NCI-H2107 (cell line): ENCODE measurements at places on chromosomes 7 and 10.

DNA sequence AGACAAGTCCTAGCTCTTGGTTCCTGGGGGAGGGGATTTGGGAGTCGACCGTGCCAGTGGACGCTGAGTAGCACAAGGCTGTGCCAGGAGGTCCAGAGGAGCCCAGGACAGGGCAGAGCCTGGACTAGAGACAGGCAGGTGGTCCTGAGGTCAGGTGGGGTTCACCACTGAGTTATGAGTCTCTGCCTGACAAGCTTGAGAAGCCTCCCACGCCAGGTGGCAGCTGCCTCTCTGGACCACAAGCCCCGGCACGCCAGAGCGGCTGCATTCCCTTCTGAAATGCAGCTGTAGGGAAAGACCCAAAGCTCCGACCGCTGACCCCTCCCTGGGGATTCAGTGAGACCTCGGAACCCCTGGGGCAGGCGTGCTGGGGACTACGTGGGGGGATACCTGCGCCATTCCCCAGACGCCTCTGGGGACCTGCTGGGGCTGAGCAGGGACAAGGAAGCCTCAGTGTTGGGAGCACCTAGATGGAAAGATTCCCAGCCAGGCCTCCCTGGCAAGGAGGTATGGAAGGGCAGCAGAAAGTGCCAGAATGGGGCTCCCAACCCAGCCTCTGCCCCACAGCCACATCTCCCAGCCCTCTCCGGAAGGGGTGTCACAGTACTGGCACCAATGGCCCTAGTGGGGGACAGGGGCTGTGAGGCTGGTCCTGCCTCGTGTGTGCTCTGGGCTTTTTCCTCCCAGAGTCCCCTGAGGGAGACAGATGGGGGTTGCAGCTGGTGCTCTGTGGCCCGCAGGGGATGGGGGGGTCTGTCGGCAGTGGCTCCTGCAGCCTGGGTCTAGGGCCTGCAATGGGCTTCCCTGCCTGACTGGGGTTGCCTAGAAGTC lies 29.0 kb downstream of the PDGFA start:
- no peak for DNase-seq

DNA sequence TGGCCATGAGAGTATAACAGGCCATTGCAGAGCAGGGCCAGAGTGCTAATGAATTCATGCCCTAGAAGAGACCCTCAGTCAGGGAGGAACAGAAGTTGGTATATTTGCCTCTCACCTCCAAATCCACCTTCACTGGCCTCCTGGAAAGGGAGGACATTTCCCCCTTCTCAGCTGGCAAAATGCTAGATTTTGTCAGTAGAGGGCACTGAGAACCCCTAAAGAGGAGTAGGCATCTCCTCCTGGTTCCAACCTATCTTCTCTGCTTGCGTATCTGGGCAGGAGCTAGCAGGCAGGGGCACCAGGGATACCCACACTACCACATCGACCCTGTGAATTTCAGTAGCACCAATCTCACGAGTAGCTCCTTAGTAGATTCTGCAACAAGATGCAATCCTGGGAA lies 79.8 kb upstream of the GHITM start:
- no peak for DNase-seq

GRCh38 chr7:81789406-81790119 lies 19.7 kb upstream of the HGF start:
- no peak for DNase-seq

DNA sequence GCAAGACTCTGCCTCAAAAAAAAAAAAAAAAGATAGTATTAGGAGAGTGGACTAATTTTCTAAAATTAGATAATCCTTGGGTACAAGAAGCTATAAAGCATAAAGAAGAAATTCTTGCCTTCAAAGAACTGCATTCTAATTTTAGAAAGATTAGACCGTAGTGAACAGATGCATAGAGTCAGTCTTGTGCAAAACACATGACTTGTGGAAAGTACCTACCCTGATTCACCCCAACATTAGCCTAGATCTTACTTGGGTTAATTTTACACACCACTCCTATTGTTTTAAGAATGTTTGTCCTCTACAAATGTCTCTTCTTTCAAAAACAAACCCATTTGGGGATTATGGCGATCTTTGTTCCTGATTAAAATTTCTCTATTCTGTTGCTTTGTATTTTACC lies 38.9 kb upstream of the SP8 start:
- DNase-seq: no peak

DNA sequence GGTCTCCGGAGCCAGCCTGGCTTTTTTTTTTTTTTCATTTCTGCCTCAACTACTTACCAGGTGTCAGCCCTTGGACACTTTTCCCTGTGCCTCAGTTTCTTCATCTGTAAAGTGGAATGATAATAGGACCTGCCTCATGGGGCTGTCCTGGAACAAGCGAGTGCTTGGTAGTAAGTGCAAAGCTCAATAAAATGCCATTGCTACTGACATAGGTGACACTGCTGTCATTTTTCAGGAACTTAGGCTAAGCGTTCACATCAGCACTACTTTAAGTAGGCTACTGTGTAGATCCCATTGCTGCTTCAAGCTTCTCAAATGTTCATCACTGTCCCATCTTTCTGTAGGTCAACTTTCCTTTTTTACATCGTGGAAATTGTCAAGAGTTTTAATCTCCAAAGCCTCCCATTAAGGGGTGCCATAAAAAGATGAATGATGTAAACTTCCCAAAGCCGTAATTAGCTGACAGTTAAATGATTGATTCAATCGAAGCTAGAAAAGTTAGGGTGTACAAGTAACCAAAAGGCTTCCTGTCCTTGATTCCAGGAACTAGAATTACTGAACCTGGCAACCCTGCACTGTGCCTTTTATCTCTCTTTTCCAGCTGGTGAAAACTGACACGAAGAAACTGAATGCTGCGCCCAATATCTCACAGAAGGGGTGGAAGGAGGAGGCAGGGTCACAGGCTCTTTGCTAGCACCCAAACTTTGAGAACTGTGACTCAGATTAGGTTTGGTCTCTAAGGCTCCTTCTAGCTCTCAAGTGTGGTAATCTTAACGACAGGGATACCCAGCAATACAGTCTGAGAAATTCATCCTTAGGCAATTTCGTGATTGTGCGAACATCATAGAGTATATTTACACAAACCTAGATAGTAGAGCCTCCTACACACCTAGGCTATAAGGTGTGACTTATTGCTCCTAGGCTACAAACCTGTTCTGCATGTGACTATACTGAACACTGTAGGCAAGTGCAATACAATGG lies 861 bp upstream of the USP6NL start:
- DNase-seq: no peak

DNA sequence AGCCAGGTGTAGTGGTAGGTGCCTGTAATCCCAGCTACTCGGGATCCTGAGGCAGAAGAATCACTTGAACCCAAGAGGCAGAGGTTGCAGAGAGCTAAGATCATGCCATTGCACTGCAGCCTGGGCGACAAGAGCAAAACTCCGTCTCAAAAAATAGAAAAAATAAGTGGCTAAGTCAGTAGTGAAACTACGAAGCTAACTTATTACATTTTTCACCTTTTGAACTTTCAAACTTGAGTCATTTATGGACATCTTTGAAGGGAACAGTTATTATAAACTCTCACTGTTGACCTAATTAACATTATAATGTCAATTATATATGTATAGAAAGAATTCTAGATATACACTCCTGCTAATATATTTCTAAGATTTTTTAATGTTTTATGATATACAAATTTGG lies 541.5 kb upstream of the C7orf33 start:
- no peak for DNase-seq

DNA sequence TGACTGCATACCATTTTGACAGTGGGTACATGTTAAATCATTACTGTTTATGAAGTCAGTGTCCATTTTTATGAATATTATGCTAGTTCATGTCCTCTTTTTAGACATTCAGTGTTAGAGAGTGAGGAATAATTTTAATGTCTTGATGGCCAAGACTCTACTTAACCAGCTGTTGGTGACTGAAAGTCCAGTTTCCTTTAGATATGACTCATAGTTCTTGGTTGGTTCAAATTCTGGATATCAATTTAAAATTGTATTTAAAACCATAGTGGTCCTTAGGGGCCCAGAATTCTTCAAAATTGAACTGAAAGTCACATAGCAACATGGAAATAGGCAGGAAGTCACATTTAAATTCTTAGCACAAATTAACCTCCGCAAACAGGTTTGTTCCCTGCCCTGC lies 196.5 kb upstream of the PRPS1L1 start:
- DNase-seq: no peak

- DNase-seq: no peak
These were observed 2.0 kb upstream of the PLCE1 start for GRCh38 chr10:93991596-93992284.

- no peak for DNase-seq
These were observed 443 bp downstream of the RNF32 start for GRCh38 chr7:156640949-156641485.

DNA sequence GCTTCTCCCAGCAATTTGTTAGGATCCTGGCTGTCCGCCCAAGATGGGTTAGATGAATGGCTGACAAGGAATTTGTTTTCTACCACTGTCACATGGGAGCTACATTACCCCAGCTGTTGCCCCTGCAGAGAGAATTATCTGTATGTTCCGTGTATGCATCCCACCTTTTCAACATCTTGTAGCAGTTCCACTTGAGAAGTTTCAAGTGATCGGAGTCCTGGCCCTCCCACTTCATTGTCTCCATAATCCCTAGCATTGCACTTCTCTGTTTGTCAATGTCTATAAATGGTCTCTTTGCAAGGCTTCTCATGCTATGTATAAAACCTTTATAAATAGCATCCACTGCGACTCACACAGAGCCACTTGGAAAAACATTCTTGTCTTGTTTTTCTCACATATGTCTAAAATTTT lies 972.5 kb downstream of the CNTNAP2 start:
- no peak for DNase-seq

DNA sequence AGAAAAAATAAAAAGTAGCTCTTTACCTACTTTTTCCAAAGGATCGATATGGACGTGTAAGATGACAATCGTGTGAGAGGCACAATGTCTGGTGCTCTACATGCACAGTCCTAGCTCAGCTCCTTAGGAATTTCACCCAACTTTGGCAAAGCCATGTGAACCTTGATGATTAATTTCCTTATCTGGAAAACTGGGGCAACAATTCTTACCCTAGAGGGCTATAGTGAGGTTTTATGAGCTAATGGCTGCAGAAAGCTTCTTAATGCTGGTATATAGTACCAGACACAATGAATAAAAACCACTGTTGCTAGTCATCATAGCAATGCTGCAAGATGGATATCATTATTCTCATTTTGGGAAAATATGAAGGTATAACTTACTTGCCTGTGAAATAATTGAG lies 202.7 kb downstream of the PARD3 start:
- DNase-seq: no peak

DNA sequence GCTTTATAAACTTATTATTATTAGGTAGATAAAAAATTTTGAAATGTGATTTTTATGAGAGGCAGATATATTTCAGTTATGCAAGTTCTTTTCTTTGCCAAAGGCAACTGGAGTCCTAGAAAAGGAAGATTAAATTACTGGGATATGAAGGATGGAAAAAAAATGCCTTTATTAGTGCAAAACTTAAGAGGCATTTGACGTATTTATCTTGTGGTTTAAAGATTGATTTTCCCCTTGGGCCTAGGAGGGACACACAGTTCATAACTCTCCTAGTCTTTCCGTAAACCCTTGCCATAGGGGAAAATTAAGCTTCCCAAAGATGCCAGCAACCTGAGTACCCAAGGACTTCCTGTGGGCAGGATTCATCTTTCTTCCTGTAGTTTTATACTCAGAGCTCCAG lies 3.1 kb upstream of the STEAP4 start:
- no peak for DNase-seq

DNA sequence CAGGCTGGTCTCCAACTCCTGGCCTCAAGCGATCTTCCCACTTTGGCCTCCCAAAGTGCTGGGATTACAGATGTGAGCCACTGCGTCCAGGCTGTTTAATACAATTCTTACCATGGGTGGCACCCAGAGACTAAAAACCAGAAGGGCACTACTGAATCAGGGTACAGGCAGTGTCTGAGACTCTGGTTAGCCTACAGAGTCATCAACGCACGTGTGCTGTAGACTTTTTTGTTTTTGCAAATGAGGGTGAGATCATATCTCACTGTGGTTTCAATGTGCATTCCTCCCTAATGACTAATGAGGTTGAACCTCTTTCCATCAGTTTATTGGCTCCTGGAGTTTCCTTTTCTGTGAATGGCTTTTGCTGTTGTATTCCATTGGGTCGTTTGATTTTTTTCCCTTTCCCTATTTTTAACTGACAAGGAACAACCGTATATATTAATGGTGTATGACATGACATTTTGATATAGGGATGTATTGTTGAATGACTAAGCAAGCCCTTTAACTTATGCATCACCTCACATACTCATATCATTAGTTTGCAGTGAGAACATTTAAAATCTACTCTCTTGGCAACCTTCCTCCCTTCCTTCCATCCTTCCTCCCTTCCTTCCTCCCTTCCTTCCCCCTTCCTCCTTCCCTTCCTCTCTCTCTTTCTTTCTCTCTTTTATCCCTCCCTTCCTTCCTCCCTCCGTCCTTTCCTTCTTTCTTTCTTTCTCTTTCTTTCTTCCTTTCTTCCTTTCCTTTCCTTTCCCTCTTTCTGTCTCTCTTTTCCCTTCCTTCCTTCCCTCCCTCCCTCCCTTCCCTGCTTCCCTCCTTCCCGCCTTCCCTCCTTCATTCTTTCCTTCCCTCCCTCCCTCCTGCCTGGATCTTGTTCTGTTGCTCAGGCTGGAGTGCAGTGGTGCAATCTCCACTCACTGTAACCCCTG lies 9.3 kb upstream of the TMEM270 start:
- no peak for DNase-seq

GRCh38 chr7:92992483-92992882 lies 125.3 kb downstream of the SAMD9 start:
- DNase-seq: no peak

DNA sequence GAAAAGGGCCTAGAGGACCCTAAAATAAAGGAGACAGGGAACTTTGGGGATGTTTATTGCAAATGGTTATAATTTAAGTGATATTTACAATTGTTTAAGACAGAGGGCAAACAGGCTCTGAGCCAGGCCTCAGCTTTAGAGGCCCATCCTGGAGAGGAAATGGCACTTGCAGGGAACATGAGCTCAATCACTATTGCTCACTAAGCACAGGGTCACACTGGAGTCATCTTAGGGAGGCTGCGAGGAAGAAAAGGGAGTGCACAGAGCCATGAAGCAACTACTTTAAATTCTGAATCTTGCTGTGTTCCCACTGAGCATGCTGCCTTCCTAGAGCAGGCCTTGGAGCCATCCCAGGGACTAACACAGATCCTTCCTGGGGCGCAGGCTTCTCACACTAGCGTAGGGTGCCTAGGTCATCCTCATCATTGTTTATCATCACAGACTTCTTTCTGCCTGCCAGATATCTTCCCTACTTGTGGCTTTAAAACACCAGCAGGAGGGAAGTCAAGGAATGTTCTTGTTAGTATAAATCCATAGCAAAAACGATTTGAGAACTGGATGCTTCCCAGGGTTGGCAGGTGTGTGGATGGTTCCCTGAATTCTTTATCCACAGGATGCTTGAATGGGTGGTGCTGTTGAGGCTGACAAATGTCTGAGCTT lies 12.7 kb upstream of the DNAJB12 start:
- no peak for DNase-seq

DNA sequence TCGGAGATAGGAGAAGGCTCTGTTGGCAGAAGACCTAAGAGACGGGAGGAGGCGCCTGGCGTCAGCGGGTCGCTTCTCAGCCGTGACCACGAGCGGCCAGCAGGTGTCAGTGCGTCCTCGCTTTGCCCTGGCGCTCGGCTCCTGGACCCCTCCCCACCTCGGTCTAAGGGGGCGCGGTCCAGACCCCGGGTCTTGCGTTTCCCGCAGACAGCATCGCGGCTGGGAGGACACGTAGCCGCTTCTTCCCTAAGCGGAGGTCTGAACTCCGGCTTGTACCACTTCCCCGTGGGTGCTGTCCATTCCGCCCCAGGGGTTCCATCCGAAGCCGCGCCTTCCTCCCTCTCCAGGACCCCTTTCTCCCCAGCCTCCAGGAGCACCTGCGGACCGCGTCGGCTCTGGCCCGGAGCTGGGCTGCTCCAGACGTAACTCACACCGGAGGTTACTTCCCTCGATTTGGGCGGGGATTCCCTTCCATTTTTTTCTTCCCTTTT lies 593 bp upstream of the ADRA2A start:
- DNase-seq: peak; percentile 10
